ENCODE measurements at places on chromosomes 3 and 15. TPM values are rescaled to one million over a fixed set of nuclear protein-coding genes. Genes with fewer than 3 reads are reported as not detected.

Gene FBXO40
- total RNA-seq = not detected

DNA sequence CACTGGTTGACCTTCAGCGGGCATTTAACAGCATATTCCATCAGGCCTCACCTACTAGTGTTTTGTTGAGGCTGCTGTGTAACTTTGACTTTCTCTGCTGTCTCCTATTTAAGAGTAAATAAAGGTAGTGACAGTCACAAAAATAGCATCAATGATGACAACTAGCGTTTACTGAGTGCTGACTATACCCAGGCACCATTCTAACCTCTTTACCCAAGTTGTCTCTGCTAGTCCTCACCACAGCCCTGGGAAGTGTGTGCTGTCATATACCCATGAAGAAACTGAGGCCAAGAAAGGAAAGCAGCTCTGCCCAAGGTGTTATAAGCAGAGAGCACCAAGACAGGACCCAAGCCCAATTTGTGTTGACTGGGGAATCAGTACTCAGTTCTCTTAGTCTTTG is 286.4 kb upstream of the CTDSPL start:
- peaks cover 3% of the 10 kb centered on the region for H3K27me3 ChIP-seq
- no peak overlapping the region for H3K4me3 ChIP-seq
- no peaks in the 10 kb centered on the region for H3K36me3 ChIP-seq
- DNase-seq = no peak
- no peaks in the 10 kb centered on the region for H3K4me1 ChIP-seq
- no peak overlapping the region for H3K27ac ChIP-seq

GRCh38 chr3:58349792-58350626 is 17.3 kb downstream of the PXK start:
- no peak for DNase-seq
- no peak overlapping the region for H3K4me3 ChIP-seq
- H3K36me3 ChIP-seq = no peaks in the 10 kb centered on the region

DNA sequence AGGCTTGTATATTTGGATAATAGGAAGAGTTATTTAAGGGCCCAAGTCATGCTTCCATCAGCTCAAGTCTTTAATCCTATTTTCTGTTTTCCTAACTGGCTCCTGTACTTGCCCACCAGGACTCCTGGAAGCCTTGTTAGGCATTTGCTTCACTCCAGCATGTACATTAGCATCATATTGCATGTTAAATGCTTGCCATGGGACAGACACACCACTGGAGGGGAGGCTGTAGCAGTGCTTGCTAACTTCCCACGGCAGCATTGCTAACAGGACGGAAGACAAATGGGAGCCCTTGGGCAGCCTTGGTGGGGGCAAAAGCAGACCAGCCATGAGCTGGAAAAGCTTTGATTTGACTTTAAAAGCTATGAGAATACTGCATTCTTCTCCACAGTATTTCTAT is 6.1 kb downstream of the TMOD2 start:
- no peak overlapping the region for H3K4me3 ChIP-seq
- DNase-seq = no peak
- no peaks in the 10 kb centered on the region for H3K36me3 ChIP-seq
- H3K27ac ChIP-seq = no peak overlapping the region
- H3K27me3 ChIP-seq = no peaks in the 10 kb centered on the region
- H3K4me1 ChIP-seq = peaks cover 30% of the 10 kb centered on the region
